ENCODE measurements at places on chromosomes 12 and 14.
A peak's percentile ranks its signal among the peaks of the same experiment; 100 is the strongest.

- DNase-seq, result no peak
These were observed 196.4 kb downstream of the TMTC3 start for GRCh38 chr12:88338486-88338885.

GRCh38 chr14:101495827-101496775 is 65.2 kb upstream of the DIO3 start:
- DNase-seq, result no peak

GRCh38 chr12:46246021-46246700 is 22.7 kb downstream of the SLC38A1 start:
- DNase-seq, result no peak

DNA sequence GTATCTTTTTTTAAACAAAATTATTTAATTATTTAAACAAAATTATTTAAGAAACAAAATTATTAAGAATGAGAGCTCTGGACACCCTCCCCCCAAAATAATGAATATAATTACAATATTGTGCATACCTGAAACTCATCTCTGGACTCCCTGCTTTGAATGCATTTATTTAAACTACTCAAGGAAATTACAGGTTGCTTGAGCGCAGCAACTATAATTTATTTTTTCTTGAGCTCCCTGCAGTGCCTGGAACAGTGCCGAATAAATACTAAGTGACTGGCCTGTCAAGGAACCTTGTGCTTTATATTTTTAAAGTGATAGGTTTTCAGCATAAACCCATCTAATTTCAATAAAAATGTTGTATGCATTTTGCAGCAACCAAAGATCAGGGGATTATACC is 93.9 kb downstream of the KCNC2 start:
- DNase-seq, result no peak

DNA sequence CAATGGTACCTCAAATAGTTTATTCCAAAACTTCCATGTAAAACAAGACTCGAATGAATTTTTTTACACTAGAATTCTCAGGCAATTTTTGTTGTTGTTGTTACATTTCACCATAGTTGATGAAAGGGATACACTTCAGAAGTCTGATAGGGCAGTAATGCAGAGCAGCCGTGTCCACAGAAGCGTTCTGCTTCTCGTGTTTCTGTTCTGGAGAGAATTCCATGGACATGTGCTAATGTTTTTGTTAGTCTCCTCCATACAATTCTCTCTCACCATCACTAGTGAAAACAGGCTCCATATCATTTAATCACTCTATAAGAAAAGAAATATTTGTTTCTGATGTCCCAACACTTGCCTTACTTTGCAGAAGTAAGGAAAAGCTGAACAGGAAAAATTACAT is 606.1 kb downstream of the SLC16A7 start:
- no peak for DNase-seq

- peak; percentile 74 for DNase-seq
These were observed at the start of gene C1RL for GRCh38 chr12:7108796-7109571. TSS of gene C1RL (minus strand) at chr12:7109214. CDS start at chr12:7109180, 34 bp downstream.

GRCh38 chr12:124497039-124497438 is 70.4 kb downstream of the NCOR2 start:
- DNase-seq, result no peak

DNA sequence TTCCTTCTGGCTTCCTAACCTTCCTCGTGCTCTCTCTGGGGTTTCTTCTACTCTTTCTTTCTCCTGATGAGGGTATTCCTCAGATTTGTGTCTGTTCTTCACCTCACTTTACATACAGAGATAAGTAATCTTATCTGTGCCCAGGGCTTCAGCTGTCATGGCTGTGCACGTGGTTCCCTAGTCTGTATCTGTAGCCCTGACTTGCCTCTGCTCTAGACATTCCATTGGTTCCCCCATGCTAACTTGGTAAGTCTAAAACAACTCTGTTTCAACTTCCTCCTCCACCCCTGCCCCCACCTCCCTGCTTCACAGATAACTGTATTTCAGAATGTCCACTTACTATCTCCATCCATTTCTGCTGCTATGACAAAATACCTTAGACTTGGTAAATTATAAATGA is 10.8 kb downstream of the DIP2B start:
- DNase-seq, result no peak

DNA sequence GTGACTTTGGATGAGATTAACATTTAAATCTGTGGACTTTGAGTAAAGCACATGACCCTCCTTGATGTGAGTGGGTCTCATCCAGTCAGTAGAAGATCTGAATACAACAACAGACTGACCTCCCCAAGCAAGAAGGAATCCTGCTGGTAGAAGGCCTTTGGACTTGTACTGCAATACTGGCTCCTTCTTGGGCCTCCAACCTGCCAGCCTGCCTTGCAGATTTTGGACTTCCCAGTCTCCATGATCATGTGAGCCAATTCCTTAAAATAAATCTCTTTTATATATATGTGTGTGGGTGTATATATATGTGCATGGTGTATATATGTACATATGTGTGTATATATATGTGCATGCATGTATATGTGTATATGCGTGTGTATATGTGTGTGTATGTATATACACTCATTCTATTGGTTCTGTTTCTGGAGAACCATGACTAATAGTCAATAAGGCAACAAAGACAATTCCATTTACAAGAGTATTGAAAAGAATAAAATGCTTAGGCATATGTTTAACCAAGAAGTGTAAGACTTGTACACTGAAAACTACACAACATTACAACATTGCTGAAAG is 183.8 kb downstream of the STXBP6 start:
- no peak for DNase-seq

GRCh38 chr14:100268591-100269207 is 29.8 kb downstream of the YY1 start:
- no peak for DNase-seq

- DNase-seq, result no peak
These were observed 71.2 kb downstream of the TNFAIP2 start for GRCh38 chr14:103194256-103195045.

- no peak for DNase-seq
These were observed 248.9 kb downstream of the SLC16A7 start for GRCh38 chr12:59844750-59845149.

- no peak for DNase-seq
These were observed 39.4 kb downstream of the ATF7 start for GRCh38 chr12:53586745-53587144.

DNA sequence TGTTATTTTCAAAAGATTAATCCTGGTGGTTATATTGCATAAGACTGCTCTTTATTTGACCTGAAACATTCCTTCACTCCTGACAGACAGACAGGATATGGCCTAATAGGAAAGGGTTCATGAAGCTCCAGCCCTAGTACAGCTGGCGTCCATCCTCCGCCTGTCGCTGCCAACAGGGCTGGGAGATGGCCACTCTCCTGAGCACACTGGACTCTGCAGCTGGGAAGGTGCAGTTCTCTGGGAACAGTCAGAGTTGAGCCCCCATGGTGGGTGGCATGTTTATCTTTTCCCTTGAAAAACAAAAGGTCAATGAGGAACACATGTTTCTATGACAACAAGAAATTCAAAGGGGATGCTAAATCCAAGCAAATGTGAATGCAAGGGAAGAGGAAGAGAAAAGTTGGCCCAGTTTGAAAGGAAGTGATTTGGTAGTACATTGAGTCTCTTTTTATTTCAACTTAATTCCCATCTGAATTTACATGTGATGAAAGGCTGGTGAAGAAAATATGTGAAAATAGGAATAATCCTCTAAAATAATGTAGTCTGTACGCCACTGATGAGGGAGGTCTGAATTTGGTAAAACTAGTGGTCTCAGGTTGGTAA is 89.9 kb upstream of the DCN start:
- peak; percentile 4 for DNase-seq

DNA sequence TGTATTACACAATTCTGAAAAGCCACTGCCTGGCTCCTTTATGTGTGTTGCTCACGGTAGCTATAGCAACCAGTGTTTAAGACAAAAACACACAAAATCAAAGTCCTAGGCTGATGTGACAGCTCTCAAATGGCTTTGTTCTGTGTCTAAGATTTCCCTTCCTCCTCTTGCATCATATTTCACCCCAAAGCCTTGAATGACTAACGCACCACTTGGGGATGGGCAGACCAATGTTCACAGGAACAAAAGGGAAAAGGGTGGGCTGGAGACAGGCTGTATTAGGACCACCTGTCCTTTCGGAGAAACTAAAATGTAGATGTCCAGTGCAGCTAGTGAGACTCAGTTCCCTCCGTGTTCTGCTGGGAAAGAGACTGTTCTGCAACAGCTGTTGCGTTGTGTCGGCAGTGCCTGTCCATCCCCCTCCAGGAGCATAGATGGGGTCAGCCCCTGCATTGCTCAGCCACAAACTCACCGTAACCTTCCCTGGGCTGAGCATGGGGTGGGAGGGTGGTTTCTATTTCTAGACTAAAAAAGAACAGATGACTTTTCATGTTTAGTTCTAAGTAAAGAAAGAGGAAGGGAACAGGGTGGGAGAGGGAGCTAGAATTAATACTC is 26.8 kb upstream of the DAAM1 start:
- no peak for DNase-seq

All from MG63 (cell line).